ENCODE measurements at places on chromosomes 13 and 19. TPM values are rescaled to one million over a fixed set of nuclear protein-coding genes. Genes with fewer than 3 reads are reported as not detected.

Gene TNFSF9
- 6.3 TPM for total RNA-seq

Gene CYP2F1
- total RNA-seq: not detected

Gene IRGC
- total RNA-seq: not detected

Gene APC2
- total RNA-seq: 1.2 TPM

Gene TBXA2R
- total RNA-seq: 0.96 TPM

Gene SCN1B
- 19.9 TPM for total RNA-seq

Gene TJP3
- total RNA-seq: 0.53 TPM

Gene GPR183
- not detected for total RNA-seq

Gene ZNF550
- total RNA-seq: 3.8 TPM

Gene HSD17B14
- 15.3 TPM for total RNA-seq

Gene RDH8
- 0.22 TPM for total RNA-seq

Gene CFD
- total RNA-seq: 8.5 TPM

Gene OR7A10
- total RNA-seq: not detected

Gene ITGBL1
- total RNA-seq: 1.4 TPM

Gene TTC9B
- total RNA-seq: 1.1 TPM

Gene S1PR5
- 1.7 TPM for total RNA-seq

Gene ZNF653
- 3.7 TPM for total RNA-seq

Data from A549 treated with CORT108297 at 1 μM for 4 hours (cell line).